ENCODE measurements at places on chromosomes 13 and 19.

DNA sequence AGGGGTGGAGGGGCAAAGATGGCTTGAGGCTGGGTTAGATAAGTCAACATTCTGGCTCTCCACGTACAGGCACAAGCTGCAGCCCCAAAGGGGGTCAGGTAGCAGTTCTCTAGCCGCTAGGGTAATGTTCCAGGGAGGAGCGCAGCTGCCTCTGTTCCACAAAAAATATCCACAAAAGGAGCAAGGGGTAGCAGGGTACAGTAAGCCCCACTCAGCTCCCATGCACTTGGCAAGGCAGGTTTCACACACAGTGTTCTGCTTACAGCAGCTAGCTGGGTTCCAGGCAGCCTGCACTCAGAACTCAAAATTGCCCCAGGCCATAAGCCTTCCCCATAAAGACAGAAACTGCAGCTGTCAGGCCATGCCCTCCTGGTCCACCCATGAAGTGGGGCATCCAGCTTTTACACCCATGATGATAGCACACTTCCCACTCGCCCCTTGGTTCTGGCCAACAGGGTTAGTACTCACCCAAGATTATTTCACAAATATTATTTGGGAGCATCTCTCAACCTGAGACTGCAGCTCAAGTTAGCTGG is 130.0 kb downstream of the CYSLTR2 start:
- DNase-seq: no peak

DNA sequence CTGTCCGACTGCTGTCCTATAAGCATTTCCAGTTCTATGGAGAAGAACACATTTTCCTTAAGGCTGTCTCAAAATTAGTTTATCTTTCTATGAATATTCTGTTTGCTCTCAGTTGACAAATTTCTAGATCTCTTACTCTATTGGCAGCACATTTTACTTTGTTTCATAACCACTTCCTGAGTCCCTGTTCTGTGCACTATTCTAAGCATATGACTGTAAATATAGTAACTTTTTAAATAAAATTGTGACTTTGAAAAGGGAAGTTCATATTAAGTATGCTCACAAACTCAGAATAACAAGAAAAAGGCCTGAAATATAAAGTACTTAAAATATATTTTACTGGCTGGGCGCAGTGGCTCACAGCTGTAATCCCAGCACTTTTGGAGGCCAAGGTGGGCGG is 56.5 kb upstream of the HTR2A start:
- DNase-seq: no peak

DNA sequence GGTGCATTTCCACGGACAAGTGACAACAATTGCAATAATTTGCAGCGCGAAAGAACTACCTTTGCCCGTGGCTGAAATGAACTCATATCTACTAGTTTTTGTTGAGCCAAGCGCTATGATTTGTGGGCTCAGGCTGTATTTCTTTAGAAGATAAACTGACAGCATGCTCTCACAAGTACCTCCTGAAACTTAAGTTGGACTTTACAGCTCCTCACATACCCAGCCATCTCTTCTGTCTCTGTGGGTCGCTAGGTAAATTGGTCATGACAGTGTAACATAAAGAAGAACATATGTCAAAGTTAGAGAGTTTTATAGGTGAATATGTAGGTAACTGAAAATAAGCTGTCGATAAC is 839 bp downstream of the COG6 start:
- DNase-seq: no peak

DNA sequence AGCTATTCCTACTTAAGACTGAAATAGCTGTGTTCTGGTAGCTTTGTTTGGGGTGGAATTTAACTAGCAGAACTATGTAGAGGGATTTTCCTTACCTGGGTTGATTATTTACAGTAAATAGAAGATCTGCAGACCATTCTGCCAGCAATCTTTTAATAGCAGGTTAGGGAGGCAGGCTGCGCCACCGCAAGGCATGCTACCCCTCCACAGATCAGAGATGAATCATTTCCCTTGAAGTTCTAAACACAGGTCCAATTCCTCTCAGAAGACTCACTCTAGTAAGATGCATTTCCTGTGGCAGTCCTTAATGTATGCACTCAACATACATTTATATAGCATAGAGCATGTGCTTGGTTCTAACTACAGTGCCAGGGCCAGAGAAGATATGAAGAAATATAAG is 109.0 kb downstream of the TNFRSF19 start:
- no peak for DNase-seq

Data from NCI-H526 (cell line).